Left ventricle myocardium superior (tissue), 1 donor: ENCODE measurements at places on chromosomes 7 and 10. TPM values are rescaled to one million over a fixed set of nuclear protein-coding genes. Genes with fewer than 3 reads are reported as not detected.

GRCh38 chr10:6299234-6299633 is 96.5 kb downstream of the PFKFB3 start:
- no peak for DNase-seq

Gene SLC26A3
- not detected for total RNA-seq

GRCh38 chr7:93980744-93981479 is 23.2 kb downstream of the BET1 start:
- no peak for DNase-seq

GRCh38 chr10:52951824-52952223 is 179.2 kb upstream of the MBL2 start:
- DNase-seq, result no peak

- no peak for DNase-seq
These were observed 242.9 kb downstream of the PTEN start for GRCh38 chr10:88106366-88106765.

- no peak for DNase-seq
These were observed 132.8 kb downstream of the ZEB1 start for GRCh38 chr10:31451766-31452165.

DNA sequence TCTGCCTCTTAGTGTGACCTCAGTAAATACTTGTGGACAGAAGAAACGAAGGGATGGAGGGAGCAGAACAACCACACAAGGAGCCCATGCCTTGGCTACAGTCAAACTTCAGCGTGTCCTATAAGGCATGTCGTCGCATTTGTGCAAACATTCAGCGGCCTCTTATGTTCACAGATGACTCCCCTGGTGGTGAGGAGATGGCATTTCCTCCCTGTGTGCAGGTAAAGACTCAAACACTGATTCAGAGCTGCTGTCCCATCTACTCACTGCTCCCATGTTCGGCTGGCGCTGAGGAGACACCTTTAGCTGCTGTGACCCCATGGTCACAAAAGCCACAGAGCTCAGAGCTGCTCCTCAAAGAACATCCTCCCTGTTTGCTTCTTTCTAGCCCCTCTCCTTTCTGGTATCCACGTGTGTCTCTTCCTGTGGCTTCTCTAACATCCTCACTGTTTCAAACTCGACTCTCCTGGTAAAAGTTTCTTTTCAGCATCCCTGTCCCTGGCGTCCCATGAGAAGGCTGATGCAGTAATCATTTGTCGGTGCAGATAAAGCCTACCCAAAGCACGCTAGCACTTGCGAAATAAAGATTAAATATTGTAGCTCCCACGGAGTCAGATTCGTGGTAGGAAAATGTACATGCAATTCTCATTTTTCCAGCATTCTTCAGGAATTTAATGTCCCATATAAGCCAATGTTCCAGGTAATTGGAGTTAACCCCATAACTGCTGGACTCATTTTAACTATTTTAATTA is 124.9 kb upstream of the NEBL start:
- no peak for DNase-seq

- peak; percentile 4 for DNase-seq
These were observed 163.6 kb downstream of the NEURL1 start for GRCh38 chr10:103657061-103657591.

DNA sequence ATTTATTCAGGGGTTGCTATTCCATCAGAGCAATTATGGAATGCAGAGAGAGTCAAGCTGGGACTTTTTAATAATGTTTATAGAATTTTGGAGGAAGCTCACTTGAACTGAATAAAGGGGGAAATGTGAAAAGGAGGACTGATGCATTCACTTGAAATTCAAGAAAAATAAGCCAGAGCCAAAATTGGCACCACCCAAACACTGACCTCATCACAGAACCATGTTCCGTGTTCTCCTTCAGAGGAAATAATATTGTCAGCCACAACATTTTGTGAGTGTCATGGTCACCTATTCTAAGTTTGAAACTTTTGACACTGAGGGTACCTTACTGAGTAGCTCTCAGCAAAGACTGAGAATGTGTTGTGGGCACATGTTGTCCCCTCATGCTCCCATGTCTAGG is 207.0 kb downstream of the ANK3 start:
- no peak for DNase-seq

Gene TRRAP
- total RNA-seq, result 15.5 TPM

Gene FAM221A
- total RNA-seq, result 2.1 TPM

- DNase-seq, result no peak
These were observed 103.1 kb upstream of the RPA3 start for GRCh38 chr7:7821517-7821916.

DNA sequence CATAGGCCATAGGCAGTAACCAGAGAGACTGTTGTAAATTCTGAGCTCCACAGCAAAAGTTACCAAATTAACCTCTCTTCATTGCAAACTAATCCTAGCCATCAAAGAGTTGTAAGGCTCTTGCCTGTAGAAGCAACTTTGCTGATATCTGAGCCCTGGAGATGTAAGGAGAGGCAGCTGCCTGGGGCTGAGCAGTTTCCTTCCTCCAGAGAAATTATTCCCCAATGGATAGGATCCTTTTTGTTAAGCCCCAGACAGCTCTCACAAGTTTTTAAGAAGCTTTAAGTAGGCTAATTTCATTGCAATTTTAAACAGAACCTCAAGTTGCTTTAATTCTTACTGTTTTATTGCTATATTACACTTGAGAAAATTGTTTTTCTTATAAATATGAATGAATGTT is 211.1 kb downstream of the GALNT17 start:
- no peak for DNase-seq

Gene C1QL3
- not detected for total RNA-seq

Gene SMKR1
- total RNA-seq, result not detected

DNA sequence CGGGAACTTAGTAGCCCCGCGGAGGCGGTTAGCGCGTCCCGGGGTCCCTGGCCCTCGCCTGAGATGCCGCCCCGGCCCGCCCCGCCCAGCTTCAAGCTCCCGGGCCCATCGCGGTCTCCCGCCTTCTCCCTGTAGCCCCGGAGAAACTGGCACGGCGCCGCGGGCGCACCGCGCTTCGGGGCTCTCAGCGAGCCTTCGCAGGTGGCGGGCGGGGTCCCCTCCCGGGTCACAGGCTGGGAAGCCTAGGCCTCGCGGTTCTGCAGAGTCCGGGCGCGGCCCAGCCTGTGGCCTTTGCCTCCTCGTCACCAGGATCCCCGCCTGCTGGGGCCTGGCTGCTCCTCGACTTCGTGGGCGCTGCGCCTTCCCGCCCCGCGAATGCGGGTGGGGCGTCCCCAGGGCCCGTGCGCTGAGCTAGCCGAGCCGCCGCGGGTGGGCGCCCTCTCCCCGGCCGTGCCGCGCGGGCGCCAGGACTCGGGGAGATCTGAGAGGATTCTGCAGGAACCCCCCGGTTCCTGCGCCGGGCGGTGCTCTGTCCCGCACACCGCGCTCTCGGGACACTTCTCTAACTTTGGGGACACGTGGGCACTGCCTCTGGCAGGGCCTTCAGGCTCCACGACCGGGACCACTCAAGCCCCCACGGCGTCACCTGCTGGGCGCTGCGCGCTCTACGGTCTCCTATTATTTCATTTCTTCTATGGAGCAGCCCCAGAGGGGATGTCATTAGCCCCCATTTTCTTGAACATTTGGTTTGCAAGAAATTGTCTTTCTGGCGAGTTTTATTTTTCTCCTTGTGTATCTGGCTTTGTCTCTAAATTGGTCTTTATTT is 682 bp upstream of the RGS10 start:
- DNase-seq, result peak; percentile 77

DNA sequence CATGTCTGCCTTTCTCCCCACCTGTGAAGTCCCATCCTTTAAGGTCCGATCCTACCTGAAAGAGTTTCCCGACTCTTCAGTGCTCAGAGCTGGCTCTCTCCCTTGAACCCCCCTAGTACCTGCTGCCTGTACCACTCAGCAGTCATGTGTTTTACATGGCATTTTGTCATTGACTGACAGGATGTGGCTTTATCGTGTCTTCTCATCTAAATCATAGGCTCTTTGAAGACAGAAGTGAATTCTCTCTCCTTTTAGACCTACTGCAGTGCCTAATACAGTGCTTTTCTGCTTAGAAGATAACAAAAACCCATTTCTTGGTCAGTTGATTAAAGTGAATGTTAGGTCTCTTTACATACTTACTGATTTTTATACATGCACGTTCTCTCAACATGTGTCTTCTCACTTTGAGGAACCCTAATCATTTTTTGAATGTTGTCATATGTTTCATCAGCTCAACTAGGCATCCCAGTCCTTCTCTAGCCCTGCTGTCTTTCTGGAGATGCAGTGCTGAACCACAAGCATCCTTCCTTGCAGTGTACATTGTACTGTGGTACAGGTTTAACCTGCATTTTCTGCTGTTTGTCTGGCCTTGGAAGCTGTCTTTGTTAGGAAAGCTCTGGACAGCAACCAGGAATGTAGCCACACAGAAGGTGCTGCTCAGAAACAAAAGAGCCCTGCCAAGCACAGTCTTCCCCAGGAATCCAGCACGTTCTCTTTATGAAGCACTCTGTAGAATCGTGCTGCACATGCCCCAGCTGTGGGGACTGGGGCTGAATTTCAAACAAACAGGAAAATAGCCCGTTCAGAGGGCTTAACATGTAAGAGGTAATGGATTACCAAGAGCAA is 28.1 kb upstream of the LRRC4 start:
- no peak for DNase-seq

GRCh38 chr7:66687186-66687585 is 53.3 kb upstream of the RABGEF1 start:
- no peak for DNase-seq

GRCh38 chr7:55212838-55213237 is 152.3 kb upstream of the LANCL2 start:
- no peak for DNase-seq

Gene NACAD
- total RNA-seq, result 3.5 TPM

Gene CCDC136
- total RNA-seq, result 6.5 TPM

- DNase-seq, result no peak
These were observed 444.7 kb upstream of the PODXL start for GRCh38 chr7:132001146-132001545.

DNA sequence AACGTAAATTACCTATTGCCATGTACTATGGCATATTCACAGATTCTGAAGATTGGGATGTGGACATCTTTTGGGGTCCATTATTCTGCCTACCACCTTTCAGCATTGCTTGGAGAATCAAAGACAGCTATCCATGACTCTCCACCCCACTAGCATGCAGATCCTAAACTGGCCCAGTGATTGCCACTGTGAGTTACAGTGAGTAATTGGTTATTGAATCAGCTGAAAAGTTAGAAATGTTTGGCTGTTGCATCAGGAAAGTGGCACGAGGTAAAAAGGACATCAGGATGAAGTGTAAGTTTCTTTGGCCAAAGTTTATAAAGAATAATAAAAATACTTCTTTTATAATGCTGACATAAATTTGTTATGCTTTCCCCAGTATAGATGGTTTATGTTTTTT is 148.2 kb upstream of the ETV1 start:
- no peak for DNase-seq

GRCh38 chr10:132536241-132536876 is 1.2 kb upstream of the INPP5A start:
- DNase-seq, result peak; percentile 36

Gene NPC1L1
- not detected for total RNA-seq

Gene CFAP69
- total RNA-seq, result 4.2 TPM

DNA sequence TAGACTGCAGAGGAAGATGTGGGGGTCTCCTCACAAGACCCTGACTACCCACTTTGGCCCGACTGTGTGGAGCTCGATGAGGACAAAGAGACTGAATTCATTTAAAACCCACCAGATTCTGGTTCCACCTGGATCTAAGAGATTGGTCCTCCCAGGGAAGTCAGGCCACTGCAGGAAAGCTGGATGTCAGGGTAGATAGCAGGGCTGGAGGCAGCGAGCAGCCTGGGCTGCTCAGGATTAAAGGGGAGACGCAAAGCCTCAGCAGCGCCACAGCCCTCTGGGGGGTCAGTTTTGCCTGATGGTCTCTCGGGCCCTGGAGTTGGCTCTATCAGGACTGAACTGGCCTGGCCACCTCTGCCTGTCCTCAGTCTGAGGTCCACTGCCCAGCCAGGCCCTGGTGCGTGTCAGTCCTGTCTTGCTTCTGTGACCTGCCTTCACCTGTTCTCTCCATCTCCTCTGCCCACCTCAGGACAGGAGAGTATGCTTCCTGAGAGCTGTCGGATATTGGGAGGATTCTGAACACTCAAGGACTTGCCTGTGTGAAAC is 12.2 kb upstream of the KLRG2 start:
- no peak for DNase-seq

Gene CPN1
- not detected for total RNA-seq
